ENCODE measurements at places on chromosomes 3 and 15. TPM values are rescaled to one million over a fixed set of nuclear protein-coding genes. Genes with fewer than 3 reads are reported as not detected.
A peak's percentile ranks its signal among the peaks of the same experiment; 100 is the strongest.

DNA sequence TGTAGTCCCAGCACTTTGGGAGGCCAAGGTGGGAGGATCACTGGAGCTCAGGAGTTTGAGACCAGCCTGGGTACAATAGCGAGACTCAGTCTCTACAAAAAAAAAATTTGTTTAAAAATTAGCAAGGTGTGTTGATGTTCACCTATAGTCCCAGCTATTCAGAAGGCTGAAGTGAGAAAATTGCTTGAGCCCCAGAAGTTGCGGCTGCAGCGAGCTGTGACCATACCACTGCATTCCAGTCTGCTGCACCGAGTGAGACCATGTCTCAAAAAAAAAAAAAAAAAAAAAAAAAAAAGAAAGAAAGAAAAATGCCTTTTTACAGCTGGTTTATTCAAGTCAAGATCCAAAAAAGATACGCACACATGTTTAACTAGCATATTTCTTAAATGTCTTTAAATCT lies 17.0 kb upstream of the MUC20 start:
- no peaks in the 10 kb centered on the region for H3K27me3 ChIP-seq
- H3K4me3 ChIP-seq: no peak overlapping the region
- H3K36me3 ChIP-seq: no peaks in the 10 kb centered on the region
- DNase-seq: no peak
- peaks cover 1% of the 10 kb centered on the region for H3K4me1 ChIP-seq

DNA sequence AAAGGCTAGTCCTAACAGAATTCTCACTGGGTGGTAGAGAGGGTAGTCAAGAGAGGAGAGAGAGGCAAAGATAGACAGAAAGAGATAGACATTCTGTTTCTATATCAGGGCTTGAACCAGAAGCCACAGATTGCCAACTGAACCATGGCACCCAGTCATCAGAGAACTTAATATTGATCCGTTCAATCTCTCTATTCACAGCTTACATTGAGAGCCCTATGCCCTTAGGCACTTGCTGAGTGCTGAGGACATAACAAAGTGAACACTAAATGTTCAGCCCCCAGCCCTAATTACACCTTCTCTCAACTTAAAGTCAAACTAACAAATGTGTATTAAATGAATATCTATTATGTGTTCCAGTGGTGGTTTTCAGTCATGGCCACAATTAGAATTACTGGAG lies 124.1 kb downstream of the FILIP1L start:
- no peak overlapping the region for H3K27ac ChIP-seq
- no peaks in the 10 kb centered on the region for H3K4me1 ChIP-seq
- H3K36me3 ChIP-seq: no peaks in the 10 kb centered on the region
- no peaks in the 10 kb centered on the region for H3K27me3 ChIP-seq

GRCh38 chr3:107271787-107272387 lies 105.4 kb upstream of the CCDC54 start:
- H3K27ac ChIP-seq: no peak overlapping the region
- no peaks in the 10 kb centered on the region for H3K4me1 ChIP-seq
- no peak overlapping the region for H3K4me3 ChIP-seq
- H3K36me3 ChIP-seq: no peaks in the 10 kb centered on the region
- peak; percentile 70 for DNase-seq

DNA sequence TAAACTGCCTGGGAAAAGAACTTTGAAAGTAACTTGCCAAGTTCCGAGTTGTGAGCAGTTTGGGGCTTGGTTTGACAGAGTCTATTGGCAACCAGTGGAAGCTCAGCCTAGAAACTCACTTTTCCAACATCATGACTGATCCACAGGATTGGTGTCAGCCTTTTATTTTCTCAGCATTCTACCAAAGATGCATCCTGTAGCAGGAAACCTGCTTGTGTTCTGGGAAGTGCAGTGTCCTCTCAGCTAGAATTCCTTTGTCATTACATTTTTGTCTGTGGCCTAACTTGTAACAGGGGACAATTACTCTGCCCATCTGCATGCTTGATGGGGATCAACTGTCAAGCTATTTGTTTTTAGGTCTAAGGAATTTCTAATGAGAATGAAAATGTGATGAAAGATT lies 116.7 kb upstream of the LMOD3 start:
- H3K36me3 ChIP-seq: no peaks in the 10 kb centered on the region
- no peak overlapping the region for H3K4me3 ChIP-seq
- peaks cover 2% of the 10 kb centered on the region for H3K4me1 ChIP-seq
- DNase-seq: no peak
- no peak overlapping the region for H3K27ac ChIP-seq

Gene AAGAB
- total RNA-seq: 55.8 TPM
